ENCODE measurements at places on chromosomes 16 and 17.

DNA sequence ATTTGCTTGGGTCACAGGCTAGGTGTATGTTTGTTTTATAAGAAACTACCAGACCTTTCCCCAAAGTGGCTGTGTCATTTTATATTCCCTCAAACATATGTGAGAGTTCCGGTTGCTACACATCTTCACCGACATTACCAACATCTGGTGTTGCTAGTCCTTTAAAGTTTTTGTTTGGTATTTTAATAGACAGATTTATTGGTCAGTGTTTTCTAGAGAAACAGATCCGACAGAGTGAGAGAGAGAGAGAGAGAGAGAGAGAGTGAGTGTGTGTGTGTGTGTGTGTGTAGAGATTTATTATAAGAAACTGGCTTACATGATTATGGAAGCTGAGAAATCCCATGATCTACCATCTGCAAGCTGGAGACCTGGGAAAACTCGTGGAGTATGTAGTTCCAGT, 31.0 kb downstream of the LDHD start:
- no peak for DNase-seq

- DNase-seq, result no peak
These were observed 3.3 kb upstream of the ZG16B start for GRCh38 chr16:2826591-2827373.

DNA sequence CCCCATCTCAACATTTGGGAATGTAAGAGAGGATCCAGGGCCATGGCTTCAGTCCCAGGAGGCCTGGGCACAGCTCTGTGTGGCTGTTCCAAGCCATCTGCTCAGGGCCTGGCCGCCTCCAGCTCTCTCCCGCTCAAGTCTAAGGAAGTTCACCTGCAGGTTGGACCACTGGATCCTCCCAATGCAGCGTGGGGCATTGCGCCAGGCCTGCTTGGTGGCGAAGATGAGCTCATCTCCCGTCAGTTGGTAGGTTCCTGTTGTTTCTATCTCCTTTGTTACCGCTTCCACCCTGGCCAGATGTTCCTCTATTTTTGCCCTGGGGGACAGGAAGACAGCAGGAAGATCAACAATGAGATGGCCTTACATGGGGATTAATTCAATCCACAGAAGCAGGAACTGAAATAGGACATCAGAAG, 17.5 kb downstream of the NOS2 start:
- no peak for DNase-seq

GRCh38 chr17:47846716-47847340, 4.1 kb downstream of the SP6 start:
- no peak for DNase-seq

- no peak for DNase-seq
These were observed 13.6 kb downstream of the G6PC3 start for GRCh38 chr17:44084131-44084538.

DNA sequence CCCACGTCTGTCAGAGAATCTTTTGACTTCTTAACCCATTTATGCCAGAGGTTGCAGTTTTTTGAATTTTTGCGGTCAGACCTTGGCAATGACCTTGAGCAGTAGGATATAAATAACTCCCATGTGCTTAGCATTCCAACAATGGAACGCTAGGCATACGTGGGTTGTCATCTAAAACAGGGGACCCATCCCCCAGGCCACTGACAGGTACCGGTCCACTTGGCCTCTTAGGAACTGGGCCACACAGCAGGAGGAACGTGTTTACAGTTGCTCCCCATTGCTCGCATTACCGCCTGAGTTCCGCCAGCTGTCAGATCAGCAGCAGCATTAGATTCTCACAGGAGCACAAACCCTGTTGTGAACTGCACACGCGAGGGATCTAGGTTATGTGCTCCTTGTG, 76.8 kb upstream of the LGALS9 start:
- no peak for DNase-seq

- DNase-seq, result no peak
These were observed 33.8 kb upstream of the CRISPLD2 start for GRCh38 chr16:84785843-84786581.

DNA sequence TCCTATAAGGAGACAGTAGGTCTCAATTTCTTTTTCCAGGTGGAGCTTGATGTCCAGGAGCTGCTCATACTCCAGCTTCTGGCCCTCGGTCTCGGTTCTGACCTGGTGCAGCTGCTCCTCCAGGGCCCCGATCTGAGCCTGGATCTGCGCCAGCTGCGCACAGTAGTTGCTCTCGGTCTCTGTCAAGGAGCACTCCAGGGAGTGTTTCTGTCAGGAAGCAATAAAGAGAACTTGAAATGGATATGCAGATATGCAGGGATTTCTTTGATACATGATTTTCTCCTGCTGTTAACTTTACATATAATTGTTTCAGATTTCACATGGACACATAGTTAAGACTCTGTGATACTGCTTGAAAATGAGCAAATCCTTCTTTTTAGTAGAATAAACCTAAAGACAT, 4.7 kb downstream of the KRT25 start:
- no peak for DNase-seq

- DNase-seq, result no peak
These were observed 53.4 kb downstream of the SNTB2 start for GRCh38 chr16:69240331-69240730.

DNA sequence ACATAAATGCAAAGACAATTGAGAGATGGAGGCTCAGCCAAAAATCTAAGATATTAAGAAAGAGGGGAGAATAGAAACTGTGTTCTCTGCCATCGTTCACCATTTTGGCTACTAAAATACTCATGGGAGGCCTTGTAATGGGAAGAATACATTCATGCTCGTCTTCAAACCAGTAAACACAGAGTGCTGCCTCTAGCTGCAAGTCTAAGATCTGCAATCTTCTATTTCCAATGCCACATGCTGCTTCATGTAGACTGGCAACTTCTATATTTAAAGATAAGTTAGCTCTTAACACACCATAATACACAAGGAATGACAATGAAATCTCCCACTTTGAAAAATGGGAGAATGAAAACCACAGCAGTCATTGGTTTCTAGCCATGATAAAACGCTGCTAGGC, 387.3 kb downstream of the HS3ST3B1 start:
- DNase-seq, result no peak

DNA sequence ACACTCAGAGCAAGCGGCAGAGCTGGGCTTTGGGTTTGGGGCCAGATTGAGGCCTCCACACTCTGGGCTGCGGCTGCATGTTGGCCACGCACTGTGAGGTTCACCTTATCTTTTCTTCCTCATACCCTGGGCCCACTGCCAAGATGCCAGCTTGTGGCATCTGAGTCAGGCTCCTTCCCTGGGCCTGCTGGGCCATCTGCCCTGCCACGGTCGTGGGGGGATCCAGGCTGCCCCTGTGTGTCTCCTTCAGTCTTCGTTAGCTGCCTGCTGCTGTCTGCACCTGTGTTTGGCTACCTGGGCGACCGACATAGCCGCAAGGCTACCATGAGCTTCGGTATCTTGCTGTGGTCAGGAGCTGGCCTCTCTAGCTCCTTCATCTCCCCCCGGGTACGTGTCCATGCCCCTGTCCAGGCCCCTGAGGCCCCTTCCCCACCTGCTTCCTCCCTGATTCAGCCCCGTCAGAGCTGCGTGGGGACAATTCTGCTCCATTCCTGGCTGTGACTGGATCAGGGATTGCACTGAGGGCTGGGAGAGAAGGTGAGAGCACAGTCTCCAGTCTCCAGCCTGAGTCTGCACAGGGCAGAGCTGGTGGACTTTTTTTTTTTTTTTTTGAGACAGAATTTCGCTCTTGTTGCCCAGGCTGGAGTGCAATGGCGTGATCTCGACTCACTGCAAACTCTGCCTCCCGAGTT, 11.2 kb downstream of the SPNS3 start:
- DNase-seq, result no peak

- DNase-seq, result no peak
These were observed 5.2 kb upstream of the RAB26 start for GRCh38 chr16:2142942-2143877.

- DNase-seq, result no peak
These were observed 641.3 kb downstream of the KCNJ2 start for GRCh38 chr17:70810609-70811008.

GRCh38 chr17:59139939-59140338, 15.0 kb downstream of the SKA2 start:
- DNase-seq, result no peak

DNA sequence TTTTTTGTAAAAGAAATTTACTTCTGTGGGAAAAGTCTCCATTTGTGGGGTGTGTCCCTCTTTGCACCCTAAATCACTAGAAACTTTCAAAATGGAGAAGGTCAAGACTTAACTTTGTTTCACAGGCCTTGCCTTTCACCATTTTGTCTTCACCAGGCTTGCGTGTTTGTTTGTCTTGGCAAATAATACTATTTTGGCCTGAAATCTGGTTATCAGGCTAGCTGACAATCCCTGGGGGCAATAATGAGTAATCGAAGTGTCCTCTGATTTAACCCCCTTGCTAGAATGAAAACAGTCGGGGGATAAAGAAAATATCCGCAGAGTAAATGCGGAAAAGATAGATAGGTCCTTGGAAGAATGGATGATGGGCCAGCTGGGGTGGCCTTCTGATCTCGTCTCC, 34.5 kb downstream of the SLC39A11 start:
- DNase-seq, result no peak

- DNase-seq, result no peak
These were observed 18.7 kb downstream of the RAB40B start for GRCh38 chr17:82679586-82680465.

DNA sequence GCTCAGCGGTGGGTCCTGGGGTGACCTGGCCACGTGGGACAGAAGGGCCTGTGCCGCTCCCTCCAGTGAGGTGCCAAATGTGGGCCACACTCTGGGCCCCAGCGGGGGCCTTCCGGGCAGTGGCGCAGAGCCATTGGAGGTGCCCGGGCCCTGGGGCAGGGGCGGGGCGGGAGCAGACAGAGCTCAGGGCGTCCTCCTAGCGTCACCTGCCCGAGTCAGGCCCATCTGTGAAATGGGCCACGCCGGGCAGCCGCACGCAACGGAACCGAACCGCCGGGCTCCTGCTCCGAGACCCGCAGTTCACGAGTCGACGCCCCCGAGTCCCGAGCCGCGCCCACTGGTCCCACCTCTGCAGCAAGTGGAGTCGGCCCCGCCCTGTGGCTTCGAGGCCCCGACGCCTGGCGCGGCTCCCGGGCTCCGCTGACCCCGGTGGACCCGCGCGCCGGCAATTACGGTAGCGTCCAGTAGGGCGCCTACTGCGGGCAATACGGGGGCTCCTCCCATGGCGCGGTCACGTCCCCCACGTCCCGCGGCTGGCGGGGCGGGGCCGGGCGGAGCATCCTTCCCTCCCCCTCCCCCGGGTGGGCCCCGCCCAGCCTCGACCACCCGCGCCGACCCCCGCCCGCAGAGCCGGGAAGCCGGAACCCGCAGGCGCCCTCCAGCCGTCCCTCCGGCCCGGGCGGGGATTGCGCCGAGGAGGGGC, 1.9 kb downstream of the SLC16A3 start:
- no peak for DNase-seq

- no peak for DNase-seq
These were observed 470 bp downstream of the MLYCD start for GRCh38 chr16:83899272-83899897.

GRCh38 chr17:44005527-44006271, 1.3 kb downstream of the NAGS start:
- DNase-seq, result no peak

DNA sequence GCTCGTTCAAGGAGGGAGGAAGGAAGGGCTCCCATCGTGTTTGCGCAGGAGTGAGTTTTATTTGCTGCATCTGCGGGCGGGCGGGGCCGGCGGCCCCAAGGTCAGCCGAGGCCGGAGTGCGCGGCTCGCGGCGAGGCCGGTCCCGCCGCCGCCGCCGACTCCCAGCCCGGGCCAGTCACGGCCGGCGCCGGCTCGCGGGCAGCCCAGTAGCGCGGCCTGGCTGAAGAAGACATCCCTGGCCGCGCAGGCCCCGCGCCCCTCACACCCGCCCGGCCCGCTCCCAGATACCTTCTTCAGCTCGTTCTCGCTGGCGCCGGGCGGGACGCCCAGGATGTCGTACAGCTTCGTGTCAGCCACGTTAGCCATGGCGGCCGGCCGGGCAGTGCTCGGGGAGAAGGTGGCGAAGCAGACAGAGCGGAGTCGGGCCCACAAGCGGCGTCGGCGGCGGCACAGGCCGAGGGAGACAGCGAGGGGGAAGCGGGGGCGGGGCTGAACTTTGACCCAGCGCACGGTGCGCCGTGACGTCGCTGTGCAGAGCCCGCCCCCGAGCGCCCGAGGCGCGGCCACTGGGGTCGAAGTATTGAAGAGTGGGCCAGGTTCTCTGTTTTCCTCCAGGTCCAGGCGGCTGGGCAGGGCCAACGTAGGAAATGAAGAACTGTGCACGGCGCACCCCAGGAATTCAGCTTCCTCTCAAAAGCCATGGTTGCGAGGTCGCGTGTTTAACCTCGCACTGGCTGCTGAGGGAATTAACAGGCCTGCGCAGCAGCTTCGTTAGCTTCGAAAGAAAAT, at the start of gene DNAJA2:
TSS of gene DNAJA2 (minus strand) at position 468 of the 789 bp plus-strand sequence. CDS start at position 366, 102 bp downstream.
- no peak for DNase-seq

DNA sequence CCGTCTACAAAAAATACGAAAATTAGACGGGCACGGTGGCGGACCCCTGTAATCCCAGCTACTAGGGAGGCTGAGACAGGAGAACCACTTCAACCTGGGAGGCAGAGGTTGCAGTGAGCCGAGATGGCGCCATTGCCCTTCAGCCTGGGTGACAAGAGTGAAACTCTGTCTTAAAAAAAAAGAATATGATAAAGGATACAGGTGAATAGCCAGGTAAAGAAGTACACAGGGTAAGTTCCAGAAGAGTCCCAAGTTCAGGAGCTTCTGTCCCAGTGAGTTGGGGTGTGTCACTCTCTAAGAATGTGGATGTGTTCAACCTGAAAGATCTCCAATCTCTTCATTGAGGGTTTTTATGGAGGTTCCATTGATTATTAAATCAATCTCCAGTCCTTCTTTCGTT, 6.8 kb downstream of the TMC5 start:
- no peak for DNase-seq

GRCh38 chr16:1972490-1972877, 631 bp downstream of the TBL3 start:
- DNase-seq, result no peak

DNA sequence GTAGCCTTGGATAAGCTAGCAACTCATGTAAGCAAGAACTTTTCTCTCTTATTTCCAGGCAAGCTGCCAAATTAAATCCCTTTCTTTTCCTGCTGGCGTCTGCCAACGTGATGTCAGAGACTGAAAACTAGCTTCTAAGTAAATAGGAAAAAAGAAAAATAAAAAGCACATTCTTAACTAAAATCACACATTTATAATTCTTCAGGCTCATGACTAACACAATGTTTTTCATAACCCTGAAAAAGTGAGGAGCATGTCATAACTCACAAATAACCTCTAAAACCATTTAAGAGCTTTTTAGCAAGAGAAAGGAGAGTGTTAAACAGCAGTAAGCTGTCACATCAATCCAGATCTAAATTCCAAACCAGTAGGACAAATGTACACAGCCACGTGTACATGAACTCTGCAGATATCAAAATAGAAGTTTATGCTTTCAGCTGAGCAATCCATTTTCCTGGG, 110.0 kb downstream of the N4BP1 start:
- no peak for DNase-seq
